ENCODE measurements at places on chromosomes 2 and 18.

GRCh38 chr18:43656547-43656946 lies 379.3 kb upstream of the SYT4 start:
- no peak overlapping the region for H3K4me3 ChIP-seq
- DNase-seq: no peak
- no peaks in the 10 kb centered on the region for H3K27me3 ChIP-seq
- H3K4me1 ChIP-seq: peaks cover under 1% of the 10 kb centered on the region

DNA sequence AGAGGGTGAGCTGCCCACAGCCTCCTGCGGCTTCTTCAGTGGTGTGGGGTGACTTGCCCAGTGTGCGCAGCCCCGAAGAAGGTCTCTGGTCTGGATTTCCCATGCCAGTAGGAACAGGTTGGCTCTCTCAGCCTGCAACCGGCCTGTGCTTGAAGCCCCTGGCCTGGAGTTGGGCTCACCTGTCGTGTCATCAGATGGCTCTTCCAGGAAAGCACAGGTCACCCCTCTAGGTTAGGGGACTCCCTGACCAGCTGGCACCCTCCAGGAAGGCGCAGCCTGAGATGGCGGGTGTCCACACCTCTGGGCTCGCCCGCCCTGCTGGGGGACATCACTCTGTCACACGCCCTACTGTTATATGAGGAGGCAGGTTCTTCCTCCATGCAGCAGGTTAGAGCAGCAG lies 179.8 kb downstream of the SEPTIN10 start:
- DNase-seq: no peak
- no peaks in the 10 kb centered on the region for H3K36me3 ChIP-seq

DNA sequence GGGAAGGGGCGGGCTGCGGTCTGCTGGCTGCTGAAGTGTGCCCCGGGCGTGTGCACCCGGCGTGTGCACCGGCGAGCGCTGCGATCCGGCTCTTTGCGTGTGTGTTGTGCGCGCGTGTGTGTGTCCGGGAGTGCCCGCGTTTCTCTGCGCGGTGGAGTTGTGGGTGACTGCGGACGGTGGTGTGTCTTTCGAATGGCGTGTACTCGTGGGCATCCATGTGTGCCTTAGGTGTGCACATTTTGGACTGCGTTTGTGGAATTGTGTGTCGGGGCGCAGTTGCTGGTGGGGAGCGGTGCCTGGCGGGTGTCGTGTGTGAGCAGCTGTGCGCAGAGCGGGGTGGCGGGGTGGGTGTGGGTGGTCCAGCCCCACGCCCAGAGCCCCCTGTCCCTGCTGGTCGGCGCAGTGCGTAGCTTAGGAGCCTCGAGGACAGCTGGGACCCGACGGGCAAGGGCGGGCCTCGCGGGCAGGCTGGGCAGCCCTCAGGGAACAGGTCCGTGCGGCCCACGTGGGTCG lies 533 bp downstream of the HPCAL1 start:
- H3K27ac ChIP-seq: no peak overlapping the region
- peaks cover 22% of the 10 kb centered on the region for H3K4me1 ChIP-seq
- no peaks in the 10 kb centered on the region for H3K27me3 ChIP-seq
- H3K36me3 ChIP-seq: no peaks in the 10 kb centered on the region
- H3K4me3 ChIP-seq: peak overlapping the region; percentile 90
- DNase-seq: peak; percentile 59

GRCh38 chr2:238879621-238880377 lies 31.9 kb downstream of the TWIST2 start:
- H3K27me3 ChIP-seq: no peaks in the 10 kb centered on the region
- DNase-seq: no peak
- H3K27ac ChIP-seq: peak overlapping the region; percentile 72
- peaks cover 65% of the 10 kb centered on the region for H3K4me1 ChIP-seq
